ENCODE measurements at places on chromosomes 7 and 10.

DNA sequence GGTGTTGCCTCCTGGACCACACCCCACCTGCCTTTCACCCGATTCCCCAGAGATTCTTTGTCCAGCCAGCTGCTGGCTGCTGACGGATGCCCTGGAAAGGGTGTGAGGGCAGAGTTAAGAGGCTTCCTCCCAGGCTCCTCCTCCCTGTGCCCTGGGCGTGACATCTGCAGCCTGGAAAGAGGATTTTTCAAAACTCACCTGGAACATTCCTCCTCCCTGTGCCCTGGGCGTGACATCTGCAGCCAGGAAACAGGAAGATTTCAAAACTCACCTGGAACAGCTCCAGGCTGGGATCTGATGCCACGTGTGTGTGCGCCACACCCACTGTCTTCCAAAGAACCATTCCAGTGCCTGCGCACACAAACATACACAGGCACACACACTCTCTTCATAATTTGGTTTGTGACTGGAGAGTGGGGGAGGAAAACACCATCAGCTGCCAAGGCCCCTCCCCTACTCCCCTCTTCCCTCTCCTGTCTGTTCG lies 5.2 kb downstream of the MARVELD1 start:
- no peak for DNase-seq

DNA sequence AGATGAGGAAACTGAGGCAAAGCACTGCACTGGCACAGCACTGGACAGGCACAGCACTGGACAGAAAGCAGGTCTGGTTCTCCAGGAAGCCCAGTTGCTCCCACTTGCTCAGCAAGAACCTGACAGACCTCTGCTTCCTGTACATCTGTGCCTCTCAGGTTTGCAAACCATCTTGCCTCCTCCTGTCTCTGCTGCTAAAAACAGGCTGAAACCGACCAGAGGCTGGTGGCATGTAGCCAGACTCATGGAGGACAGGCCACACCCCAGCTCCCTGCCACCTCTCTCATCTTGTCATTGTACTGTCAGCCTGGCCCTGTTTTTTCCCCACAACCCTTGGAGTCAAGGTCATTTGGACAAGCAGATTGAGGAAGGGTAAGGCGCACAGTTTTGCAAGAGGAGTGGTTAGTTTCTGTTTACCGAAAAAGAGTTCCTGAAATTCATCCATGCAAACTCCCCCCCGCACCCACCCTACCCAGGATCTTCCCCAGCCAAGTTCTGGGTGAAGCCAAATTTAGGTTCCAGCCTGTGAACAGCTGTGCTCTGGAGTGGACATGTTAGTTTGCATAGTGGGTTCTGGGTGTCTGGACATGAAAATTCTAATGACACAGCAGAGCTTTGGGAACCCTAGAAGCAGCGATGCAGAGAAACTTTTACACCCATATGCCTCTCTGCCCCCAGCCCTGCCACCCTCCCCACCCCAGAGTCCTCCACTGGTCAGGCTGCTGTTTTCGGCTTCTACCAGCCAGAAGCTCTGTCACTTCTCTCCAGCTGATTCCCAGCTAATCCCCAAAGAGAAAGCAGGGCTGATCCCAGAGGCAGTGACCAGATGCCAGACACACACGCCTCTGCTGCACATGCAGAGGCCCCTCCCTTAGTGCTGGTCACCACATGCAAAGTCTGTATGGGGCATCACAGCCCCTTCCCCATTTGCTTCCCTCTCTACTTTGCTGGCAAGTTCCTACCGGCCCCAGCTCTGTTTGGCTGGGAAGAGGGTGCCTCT lies 8.5 kb upstream of the C10orf105 start:
- no peak for DNase-seq

DNA sequence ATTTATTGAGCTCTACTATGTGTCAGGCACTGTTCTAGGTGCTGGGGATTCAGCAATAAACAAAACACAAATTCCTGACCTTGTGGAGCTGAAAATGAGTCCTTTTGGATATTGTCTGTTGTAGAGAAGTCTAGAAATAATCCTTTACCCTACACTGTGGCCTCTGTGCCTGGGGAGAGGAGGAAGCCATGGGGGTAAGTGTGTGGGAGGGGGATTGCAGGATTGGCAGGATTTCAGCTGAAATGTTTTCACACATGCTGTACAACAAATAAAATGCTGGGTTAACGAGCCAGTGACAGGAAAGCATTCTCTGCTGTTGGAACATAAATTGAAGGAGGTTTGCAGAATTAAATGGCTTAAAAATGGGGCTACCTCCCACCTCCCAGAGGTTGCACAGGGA lies 189.4 kb downstream of the FANK1 start:
- no peak for DNase-seq

- no peak for DNase-seq
These were observed 305.6 kb upstream of the PITRM1 start for GRCh38 chr10:3478153-3478552.

GRCh38 chr10:71651428-71651827 lies 68.2 kb downstream of the C10orf105 start:
- no peak for DNase-seq

- no peak for DNase-seq
These were observed 17.6 kb upstream of the CRPPA start for GRCh38 chr7:16438988-16439387.

- no peak for DNase-seq
These were observed 477.5 kb upstream of the FOXK1 start for GRCh38 chr7:4204513-4205165.

DNA sequence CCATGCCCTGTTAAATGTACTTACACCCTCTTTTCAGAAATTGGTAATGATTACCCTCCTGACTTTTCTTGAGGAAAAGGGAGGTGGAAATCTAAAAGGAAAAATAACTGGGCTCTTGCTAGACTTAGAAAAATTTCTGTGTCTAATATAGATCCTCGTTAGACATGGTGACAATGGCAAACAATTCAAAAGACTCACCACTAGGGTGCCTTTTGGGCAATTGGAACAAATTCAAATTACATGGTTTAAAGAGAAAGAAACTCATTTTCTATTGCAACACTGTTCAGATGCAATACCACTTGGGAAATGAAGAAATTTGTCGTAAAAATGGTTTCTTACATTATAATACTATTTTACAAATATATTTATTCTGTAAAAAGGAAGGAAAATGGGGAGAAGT lies 950.1 kb downstream of the GRM8 start:
- DNase-seq: no peak

- DNase-seq: no peak
These were observed 333.2 kb upstream of the PODXL start for GRCh38 chr7:131889572-131890150.

GRCh38 chr10:31125789-31126188 lies 94.1 kb upstream of the ZNF438 start:
- DNase-seq: no peak

GRCh38 chr7:117319181-117319580 lies 3.7 kb downstream of the WNT2 start:
- no peak for DNase-seq

- no peak for DNase-seq
These were observed 269.9 kb upstream of the IMMP2L start for GRCh38 chr7:111832174-111832573.

DNA sequence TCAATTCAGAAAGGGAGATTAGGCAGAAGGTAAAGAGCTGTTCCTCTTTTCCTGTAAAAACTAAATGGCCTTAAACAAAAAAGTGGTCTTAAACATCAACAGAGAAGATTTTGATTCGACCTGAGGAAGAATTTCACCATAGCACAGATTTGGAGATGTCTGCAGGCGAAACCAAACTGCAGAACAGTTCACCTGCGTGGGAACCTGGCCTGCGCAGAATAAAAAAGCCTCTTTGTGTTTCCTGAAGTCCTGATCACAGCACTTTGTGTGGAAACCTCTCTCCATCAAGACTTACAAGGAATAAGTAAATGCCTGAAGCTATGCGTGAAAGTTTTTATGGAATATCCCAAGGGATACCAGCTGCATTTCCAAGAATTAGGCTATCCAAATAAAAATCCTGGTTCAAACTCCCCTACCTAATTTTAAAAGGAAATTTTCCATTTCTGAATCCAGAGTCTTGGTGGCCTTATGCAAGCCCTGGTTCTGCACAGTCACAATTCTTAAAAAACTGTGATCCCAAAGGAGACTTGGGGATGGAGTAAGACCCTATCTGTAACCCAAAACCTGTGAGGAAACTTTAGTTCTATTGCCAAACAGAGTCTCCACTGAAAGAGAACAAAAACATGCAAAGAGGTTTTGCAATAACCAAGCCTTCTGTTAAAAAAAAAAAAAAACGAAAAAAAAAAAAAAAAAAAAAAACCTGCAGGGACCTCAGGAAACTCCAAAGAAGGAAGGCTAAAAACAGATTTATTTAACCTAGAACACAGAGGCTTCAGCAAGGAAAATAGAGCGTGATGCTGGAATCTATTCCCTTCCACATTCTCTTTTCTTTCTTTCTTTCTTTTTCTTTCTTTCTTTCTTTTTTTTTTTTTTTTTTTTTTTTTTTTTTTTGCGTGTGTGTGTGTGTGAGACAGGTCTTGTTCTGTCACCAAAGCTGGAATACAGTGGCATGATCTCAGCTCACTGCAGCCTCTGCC lies 10.4 kb downstream of the CALML3 start:
- no peak for DNase-seq

DNA sequence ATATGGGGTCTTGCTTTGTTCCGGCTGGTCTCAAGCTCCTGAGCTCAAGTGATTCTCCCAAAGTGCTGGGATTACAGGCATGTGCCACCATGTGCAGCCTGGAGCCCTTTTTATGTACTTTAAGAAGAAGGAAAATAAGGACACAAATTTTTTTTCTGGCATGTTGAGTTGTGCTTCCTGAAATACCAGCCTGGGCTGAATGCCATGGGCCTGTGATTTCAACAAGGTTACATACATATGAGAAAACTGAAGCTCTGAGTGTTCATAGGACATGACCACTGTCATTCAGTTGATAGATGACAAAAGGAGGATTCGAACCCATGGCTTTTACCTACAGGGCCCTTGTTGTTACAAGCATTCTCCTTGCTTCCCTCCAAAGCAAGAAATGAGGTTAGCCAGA lies 36.1 kb downstream of the ST8SIA6 start:
- no peak for DNase-seq
